ENCODE measurements at places on chromosomes 4 and X. TPM values are rescaled to one million over a fixed set of nuclear protein-coding genes. Genes with fewer than 3 reads are reported as not detected.

Gene PITX2
- not detected for total RNA-seq

Gene SAGE1
- not detected for total RNA-seq

Gene FAM9C
- total RNA-seq, result not detected

Gene APBB2
- 97.3 TPM for total RNA-seq

Gene ATP8A1
- total RNA-seq, result 288 TPM

Gene UFSP2
- total RNA-seq, result 38.5 TPM

Gene ARR3
- total RNA-seq, result not detected

Gene ATP2B3
- 11.6 TPM for total RNA-seq

Gene RBMXL3
- not detected for total RNA-seq

Gene ABLIM2
- total RNA-seq, result 22.2 TPM

Gene DKK2
- total RNA-seq, result 1.3 TPM

Gene BMP3
- total RNA-seq, result 7.2 TPM

Gene ANAPC10
- total RNA-seq, result 68.9 TPM

Gene MAGT1
- 14.7 TPM for total RNA-seq

Gene NMU
- 2.2 TPM for total RNA-seq

Gene FHIP1A
- 3.8 TPM for total RNA-seq

Gene ITGB1BP2
- 6.6 TPM for total RNA-seq

Gene CPLX1
- total RNA-seq, result 2.5 TPM

Gene RASSF6
- total RNA-seq, result not detected

Gene MAGEA6
- not detected for total RNA-seq

Gene GAB3
- total RNA-seq, result 0.94 TPM

Gene P2RY4
- 0.63 TPM for total RNA-seq

Gene TKTL1
- total RNA-seq, result 1.9 TPM

Gene PCSK1N
- total RNA-seq, result 63.5 TPM

Gene SOWAHD
- 0.31 TPM for total RNA-seq

Gene PPP4R3C
- total RNA-seq, result not detected

Gene STARD8
- 2.2 TPM for total RNA-seq

Gene PDE6B
- 3.4 TPM for total RNA-seq

Measured in parietal lobe (tissue), 2 donors.